ENCODE measurements at places on chromosomes 4 and X.

- no peak for DNase-seq
Observed at GRCh38 chr4:96295143-96295741, 455.3 kb downstream of the PDHA2 start.

GRCh38 chr4:98544141-98544817 lies 114.1 kb downstream of the TSPAN5 start:
- DNase-seq, result no peak

DNA sequence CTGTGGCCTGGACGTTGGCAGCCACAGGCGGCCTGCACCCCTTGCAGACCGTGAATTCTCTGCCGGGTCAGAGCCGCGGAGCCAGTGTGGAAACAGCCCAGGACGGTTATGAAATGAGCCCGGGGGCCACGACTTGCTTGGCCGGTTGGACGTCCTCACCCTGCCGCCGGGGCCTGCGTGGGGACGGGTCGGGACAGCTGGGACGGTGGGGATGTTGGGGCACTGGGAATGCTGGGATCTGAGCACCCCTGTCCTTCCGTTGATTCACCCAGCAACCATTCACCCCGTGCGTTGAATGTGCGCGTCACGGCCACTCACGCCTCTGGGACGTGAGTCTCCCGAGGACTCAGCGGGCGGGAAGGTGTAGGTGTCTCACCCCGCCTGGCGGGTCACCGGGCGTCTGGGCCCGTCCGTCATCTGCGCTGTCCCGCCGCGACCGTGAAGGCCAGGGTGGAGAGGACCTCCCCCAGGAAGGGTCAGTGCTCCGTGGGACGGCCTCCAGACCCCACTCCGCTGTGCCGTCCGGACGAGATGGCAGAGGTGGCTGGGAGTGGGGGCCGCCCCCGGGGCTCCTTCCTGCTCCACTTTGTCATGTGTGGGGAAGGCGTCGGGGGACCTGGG lies 4.5 kb upstream of the PLCXD1 start:
- no peak for DNase-seq

- no peak for DNase-seq
Observed at GRCh38 chr4:148633720-148634119, 191.5 kb upstream of the NR3C2 start.

DNA sequence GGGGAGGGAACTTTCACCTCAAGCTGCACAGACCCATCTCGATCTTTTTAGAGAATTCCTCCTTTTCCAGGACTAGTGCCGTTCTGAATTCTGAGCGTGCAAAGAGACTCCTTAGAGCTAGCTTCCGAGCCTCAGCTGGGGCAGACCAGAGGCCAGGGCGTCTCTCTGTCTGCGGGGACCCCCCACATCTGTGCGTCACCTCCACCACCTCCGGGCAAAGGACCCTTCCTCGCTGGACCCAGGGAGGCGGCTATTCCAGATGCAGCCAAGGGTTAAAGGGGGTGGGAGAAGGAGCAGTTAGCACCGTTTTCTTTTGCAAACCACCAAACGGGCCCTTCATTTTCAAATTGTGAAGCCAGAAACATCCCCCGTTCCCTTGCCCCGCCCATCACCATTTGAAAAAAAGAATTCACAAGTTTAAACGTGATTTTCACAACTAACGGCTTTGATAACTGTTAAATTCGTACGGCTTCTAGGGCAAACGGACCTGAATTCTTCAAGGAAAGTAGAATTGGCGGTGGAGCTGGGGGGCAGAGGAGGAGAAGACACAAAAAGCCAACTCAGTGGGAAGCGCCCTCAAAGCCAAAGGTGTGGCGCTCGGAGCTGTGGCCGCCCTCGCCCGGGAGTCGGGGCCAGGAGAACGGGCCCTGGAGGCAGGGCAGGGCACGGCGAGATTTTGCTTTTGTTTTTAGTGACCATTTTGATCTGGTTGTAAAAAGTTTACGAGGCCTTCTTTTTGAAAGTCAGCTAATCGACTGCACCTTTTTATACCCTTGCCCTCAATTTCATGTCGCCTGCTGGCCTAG lies 3.3 kb upstream of the PDGFRA start:
- DNase-seq, result no peak

DNA sequence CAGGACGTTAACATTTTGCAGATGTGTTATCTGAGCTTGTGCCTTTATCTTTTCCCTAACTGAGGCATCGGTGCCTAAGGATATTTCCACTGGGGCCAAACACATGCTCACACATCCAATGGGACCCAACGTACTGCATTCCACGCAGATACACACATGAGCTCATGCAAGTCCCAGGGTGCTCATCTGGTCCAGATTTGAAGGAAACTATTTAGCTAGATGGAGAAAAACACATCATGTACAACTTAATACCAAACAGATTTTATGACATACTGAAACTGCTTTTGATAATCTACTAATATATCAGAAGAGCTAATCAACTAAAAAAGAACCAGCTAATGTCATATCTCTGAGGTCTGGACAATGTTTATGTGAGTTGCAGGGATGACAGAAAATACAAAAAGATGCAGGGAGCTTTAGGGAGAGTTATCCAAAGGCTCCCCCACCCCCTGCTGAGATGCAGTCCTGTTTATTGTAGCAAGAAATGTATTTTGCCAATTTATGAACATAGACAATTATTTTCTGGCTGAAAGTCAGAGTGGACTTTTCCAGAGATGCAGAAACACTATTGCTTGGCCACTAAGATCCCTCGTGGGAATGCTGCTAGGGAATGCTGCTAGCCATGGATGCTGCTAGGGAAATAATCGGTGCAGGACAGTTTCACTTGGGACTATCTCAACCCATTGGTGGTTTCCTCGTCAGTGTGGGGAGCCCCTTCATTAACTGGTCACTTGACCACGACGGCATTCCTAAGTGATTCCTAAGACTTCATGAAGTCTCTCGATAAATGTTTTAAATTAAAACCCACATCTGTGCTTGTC lies 172.8 kb downstream of the SMIM20 start:
- DNase-seq, result no peak

- no peak for DNase-seq
Observed at GRCh38 chr4:169031392-169031791, 21.3 kb upstream of the CBR4 start.

GRCh38 chrX:45622042-45622423 lies 421.4 kb upstream of the DIPK2B start:
- DNase-seq, result no peak

Data from Ammon's horn (tissue), 1 donor.